Daoy (cell line): ENCODE measurements at places on chromosomes 1 and 21. TPM values are rescaled to one million over a fixed set of nuclear protein-coding genes. Genes with fewer than 3 reads are reported as not detected.

Gene KDF1
- total RNA-seq = 0.11 TPM in 1 of 2 replicates, not detected in the other

Gene FAM72C
- total RNA-seq = 0.48 and 3.4 TPM in 2 replicates

Gene FAM163A
- total RNA-seq = 0.06 TPM in 1 of 2 replicates, not detected in the other

Gene USH2A
- total RNA-seq = under 0.01 TPM in 1 of 2 replicates, not detected in the other

Gene ITGB2
- 0.09 and 1.0 TPM in 2 replicates for total RNA-seq

Gene NUP210L
- not detected in 2 replicates for total RNA-seq

Gene SLAMF1
- not detected in 2 replicates for total RNA-seq

DNA sequence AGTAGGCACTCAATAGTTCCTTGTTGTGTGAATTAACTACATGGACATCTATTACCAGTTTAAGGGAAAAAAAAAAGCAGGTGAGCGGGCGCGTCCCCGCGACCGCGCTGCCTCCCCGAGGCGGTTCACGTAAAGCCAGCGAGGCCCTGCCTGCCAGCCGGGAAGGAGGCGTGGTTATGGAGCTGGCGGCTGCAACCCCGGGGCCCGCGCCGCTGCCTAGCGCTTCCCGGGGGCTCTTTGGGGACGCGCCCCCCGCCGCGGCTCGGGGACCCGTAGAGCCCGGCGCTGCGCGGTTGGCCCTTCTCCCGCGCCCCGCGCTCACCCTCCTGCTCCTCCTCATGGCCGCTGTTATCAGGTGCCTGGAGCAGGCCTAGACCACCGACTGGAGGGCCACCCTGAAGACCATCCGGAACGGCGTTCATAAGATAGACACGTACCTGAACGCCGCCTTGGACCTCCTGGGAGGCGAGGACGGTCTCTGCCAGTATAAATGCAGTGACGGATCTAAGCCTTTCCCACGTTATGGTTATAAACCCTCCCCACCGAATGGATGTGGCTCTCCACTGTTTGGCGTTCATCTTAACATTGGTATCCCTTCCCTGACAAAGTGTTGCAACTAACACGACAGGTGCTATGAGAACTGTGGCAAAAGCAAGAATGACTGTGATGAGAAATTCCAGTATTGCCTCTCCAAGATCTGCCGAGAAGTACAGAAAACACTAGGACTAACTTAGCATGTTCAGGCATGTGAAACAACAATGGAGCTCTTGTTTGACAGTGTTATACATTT is 2.6 kb upstream of the CC2D1B start:
- peak; percentile 75 for DNase-seq

DNA sequence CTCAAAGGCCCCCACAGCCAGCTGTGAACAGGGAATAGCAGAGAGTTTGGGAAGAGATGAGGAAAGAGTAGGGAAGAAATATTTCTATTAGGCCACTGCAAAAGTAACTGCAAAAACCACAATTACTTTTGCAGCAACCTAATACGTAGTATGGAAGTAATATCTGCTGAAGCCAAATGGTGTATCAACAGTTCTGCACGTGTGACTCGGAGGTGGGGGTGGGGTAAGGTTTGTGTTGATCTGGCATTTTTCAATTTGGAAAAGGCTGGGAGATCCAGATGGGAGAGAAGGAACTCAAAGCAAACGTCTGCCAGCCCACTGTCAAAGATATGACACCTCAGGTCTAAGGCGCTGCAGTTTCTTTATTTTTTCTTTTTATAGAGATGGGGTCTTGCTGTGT is 11.1 kb upstream of the ZNF436 start:
- no peak for DNase-seq

GRCh38 chr1:54405898-54406293 is 298 bp downstream of the SSBP3 start:
- DNase-seq = no peak
